ENCODE measurements at places on chromosomes 1 and 21. TPM values are rescaled to one million over a fixed set of nuclear protein-coding genes. Genes with fewer than 3 reads are reported as not detected.

The AMY1C gene
- not detected for total RNA-seq

The PRR9 gene
- total RNA-seq: not detected

The LCE1F gene
- not detected for total RNA-seq

The FHL3 gene
- total RNA-seq: 20.6 TPM

The VASH2 gene
- 129 TPM for total RNA-seq

GRCh38 chr1:25871086-25871703, 4.3 kb downstream of the PAQR7 start:
- DNase-seq: no peak

DNA sequence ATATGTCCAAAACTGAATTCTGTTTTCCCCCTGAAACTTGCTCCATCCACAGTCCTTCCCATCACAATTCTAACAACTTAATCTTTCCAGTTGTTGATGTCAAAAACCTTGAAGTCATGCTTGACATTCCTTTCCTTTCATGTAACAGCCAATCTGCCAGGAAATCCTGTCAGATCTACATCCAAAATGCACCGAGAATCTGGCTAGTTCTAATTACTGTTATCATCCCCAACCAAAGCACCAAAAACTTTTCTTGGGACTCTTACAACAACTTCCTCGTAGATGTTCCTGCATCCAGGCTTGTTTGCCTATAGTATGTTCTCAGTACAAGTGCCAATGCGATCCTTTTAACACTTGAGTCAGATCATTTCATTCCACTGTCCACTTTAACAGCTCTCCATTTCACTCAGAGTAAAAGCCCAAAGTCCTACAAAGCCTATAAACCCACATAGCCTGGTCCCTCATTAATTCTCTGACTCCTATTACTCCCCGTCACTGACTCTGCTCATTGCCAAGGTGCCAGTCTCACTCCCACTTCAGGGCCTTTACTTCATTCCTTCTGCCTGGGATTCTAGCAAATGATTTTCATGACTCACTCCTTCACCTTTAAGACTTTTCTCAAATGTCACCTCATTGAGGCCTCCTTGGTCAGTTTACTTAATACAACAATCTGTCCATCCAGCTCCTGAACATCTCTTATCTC, 493.2 kb upstream of the NFIA start:
- no peak for DNase-seq

- DNase-seq: no peak
These were observed 37.2 kb upstream of the CITED4 start for GRCh38 chr1:40899230-40899870.

- DNase-seq: no peak
These were observed 21.6 kb upstream of the RGL1 start for GRCh38 chr1:183783342-183783741.

- DNase-seq: no peak
These were observed 3.9 kb downstream of the POFUT2 start for GRCh38 chr21:45283611-45284455.

- no peak for DNase-seq
These were observed 197.3 kb downstream of the ZBTB18 start for GRCh38 chr1:244248426-244248825.

- DNase-seq: no peak
These were observed 546.9 kb upstream of the ADAMTS5 start for GRCh38 chr21:27513825-27514224.

DNA sequence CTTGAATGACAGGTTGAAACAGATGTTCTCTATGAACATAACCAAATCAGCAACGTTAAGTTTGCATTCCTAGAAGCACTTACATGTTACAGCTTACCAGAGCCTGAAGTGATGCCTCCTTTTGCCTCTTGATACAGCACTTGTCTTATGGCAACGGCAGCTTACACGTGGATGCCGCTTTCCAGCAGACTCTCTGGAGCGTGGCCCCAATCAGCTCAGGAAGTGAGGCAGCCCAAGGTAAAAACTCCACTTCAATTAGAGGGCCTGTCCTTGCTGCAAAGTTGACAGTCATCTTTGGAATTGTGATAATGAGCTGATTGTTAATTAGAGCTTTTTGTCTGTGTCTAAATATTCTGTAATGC, 345.1 kb downstream of the RYR2 start:
- DNase-seq: peak; percentile 3

DNA sequence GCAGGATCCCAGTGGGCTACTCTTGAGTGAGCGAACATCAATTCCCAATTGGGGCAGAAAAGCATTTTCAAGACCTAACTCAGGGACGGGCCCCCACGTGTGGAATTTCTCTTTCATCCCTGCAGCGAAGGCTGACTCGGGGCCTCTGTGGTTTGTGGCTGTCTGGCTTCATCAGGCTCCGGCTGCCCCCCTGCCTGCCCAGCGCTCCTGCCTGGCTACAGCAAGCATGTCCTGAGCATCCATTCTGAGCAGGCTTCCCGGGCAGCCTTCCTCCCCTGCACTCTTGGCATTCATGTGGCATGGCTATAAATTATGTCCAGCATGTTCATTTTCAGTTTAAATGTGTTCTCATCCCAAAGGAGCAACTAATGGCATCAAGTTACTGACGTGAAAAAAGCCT, 588.1 kb downstream of the KIF26B start:
- DNase-seq: peak; percentile 62

GRCh38 chr1:151371370-151372057, 991 bp downstream of the SELENBP1 start:
- DNase-seq: peak; percentile 42

DNA sequence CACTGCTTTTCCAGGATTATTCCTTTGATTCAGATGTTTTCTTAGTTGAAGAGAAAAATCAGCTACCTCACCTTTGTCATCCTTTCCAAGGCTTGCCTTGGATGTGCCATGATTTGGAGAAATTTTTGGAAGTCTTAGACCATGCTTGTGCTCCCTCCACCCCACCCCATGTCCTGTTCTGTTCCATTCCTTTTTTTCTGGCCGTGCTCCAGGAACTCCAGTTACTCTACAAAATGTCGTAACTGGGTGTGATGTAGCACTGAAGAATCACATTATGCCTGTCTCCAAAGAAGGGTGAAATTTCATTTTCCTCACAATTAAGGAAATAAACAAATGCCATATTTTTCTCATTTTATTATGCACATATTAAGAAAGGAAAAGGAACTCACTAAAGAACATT, 217.8 kb upstream of the ZRANB2 start:
- no peak for DNase-seq

DNA sequence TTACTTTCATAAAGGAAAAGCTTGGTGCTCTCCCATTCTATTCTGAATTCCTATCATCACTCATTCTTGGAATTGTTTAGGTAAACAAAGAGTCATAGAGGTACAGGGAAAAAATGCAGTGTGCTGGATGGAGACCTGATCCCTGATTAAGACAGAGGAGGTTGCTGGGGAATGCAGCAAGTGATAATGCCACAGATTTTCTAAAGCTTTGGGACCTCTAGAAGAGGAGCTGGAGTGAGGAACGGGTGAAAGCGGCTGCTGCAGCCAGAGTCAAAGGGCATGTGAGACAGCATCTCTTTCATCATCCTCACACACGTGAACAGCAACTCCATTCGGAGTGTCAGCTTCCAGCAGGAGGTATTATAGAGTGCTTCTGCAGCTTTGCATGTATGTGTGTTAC, 54.9 kb upstream of the DIPK1A start:
- no peak for DNase-seq

DNA sequence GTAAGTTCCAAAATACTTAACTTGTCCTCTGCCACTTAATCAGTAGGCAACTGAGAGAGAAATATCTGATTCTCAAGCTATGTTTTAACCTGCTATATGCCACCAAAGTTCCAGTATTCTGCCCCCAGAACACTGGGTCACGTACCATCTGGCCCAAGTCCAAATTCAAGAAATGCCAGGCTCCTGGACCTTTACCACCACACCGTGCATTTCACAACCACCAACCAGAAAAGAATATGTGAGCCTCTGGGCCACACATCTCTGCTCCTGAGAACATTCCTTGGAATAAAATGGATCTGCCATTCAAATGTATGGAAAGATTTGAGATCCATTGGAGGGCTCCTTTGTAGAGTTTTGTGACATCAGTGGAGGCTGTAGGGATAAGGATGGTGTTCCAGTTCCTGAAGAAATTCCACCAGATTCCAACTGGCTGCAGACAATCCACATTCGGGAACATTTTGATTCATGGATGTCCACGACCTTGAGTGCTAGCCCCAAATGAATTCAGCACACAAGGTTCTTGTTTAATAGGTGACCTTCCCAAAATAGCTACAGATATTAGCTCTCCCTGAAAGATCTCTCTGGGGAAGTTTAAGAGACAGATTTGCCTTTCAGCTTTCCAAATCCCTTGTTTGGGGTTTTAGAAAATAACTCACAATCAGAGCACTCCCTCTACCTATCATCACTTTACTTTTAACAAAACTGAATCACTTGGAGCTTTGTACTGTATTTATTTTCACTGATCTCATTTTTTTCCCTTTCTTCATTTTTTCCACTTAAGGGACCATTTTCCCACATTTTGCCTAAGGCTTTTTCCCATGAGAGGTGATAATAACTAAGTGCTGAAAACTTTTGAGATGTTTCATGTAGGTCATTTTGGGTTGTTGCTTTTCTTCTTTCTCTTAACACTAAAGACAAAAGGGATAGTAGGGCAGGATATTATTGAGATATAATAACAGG, 128.4 kb upstream of the ZC3H11B start:
- DNase-seq: no peak

DNA sequence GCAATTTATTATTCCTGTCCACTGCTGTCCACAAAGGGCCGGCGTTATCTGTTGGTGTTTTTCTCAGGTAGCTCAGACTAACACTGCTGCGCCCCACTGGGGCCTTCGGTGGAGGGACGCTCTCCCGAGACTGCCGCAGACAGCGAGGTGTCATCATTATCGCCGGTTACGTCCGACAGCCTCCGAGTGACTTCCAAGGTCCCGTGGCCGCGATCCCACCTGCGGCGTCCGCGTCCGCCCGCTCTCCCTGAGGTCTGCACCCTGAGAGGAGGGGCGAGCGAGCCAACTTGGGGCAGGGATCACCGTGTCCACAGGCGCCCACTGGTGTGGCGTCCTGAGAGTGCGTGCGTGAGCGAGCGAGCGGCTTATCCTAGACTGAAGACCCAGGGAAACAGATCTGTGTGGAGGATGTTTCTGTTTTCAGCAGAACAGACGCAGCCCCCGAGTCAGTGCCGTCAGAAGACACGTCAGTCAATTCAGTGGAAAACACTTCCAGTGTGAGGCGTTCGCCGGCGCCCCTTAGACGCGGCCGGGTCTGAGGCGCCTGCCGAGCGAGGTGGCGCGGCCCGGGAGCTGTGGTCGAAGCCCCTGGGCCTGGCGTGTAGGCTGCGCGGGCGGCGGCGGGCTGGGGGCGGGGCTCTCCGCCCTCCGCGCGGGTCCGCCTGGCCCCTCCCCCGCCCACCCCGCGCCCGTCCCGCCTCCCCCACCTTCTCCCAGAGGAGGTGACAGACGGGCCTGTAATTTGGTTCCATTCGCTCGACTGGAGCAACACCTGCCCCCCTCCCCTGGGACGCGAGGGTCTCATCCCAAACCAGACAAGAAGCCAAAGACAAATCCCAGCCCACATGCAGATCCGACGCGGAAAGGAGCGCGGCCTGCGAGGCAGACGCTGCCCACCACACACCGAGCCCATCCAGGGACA, 12.6 kb downstream of the NHLH2 start:
- DNase-seq: no peak

- DNase-seq: no peak
These were observed 179.9 kb downstream of the NPHP4 start for GRCh38 chr1:5812295-5812694.

DNA sequence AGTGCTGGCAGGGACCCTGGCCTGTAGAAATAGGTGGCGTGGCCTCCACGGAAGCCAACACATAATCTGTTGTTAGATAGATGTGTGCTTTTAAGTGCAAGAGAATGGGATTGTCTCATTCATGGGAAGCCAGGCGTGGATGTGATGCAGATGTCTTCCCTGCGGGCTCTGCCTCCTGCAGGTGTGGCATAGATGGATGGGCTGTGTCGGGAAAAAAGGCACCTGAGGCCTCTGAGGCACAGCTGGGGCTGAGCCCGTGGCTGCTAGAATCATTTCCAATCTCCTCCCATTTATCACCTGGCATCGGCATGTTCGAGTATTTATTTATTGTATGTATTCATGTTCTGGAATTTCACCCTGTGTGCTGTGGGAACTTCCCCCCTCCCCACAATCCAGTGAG, 353.4 kb upstream of the AJAP1 start:
- no peak for DNase-seq

DNA sequence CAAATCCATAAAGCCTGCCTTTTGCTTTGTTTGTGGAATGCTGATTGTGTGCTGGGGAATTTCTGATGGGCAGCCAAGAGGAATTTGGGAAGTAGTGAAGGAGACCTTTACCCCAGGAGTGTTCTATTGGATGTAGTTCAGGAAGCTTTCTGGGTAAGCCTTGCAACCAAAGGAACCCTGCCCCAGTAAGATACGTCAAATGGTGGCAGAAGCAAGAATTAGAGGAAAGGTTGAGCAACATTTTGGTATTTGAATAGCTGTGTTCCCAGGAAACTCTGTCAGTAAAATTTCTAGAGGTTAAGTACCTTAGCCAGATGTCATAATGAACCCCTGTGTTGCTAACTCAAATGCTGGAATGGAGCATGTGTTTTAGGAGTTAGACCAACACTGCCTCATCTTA, 6.4 kb downstream of the MGST3 start:
- DNase-seq: no peak

DNA sequence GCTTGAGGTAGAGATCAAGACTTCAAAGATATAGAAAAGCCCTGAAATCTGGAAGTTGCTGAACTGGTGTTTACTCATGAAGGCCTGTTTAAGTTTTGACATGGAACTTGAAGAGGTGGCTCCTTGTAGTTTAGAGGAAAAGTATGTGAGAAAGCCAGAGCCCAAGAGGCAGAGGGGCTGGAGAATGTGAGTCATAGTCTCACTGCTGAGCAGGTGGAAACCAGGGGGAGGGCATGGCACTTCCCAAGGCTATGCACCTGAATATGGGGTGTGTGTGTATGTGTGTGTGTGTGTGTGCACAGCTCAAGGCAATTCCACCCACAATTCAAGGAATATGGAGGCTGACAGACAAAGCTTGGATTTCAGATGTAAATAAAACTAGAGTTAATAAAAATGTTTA, 46.8 kb upstream of the C1orf198 start:
- no peak for DNase-seq

- DNase-seq: no peak
These were observed 159.0 kb downstream of the PTBP2 start for GRCh38 chr1:96880626-96881025.

DNA sequence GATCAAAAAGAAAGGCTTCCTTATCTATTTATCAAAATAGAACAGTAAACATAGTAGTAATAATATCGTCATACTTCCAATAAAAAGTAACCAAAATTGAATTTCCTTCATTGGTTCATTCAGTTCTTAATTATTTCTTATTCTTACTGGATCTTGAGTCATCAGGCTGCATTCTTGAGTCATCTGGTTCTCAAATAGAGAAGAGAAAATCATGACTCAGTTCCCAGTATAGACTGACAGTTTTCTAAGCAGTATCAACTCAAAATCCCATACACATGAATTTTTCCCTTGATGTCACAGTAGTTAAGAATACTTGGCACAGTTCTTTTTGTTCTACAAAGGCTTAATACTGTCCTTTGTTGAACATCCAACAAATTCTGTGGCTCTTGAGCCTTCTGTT, 626.9 kb upstream of the ADGRL4 start:
- DNase-seq: no peak

All from SJCRH30 (cell line).